ENCODE measurements at places on chromosomes 7 and 10.

DNA sequence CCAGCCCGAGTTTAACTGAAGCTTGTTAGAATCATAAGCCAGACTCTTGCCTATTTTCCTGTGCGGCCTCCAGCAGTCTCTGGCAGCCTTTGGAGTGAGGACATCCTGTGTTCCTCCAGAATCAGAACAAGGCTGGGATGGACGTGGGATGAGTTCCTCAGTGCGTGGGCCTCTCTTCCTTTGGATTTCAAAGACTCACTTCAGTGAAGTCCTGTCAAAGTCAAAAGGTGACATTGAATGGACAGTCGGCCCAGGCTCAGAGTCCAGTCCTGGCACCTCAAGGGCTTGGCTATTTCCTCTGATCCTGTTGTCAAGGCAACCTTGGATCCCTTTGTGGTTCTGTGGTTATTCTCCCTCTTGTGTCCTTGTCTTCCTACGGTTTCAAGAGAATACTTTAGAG is 21.4 kb upstream of the SMC3 start:
- DNase-seq, result no peak

GRCh38 chr7:96319439-96319838 is 2.5 kb downstream of the SLC25A13 start:
- no peak for DNase-seq

DNA sequence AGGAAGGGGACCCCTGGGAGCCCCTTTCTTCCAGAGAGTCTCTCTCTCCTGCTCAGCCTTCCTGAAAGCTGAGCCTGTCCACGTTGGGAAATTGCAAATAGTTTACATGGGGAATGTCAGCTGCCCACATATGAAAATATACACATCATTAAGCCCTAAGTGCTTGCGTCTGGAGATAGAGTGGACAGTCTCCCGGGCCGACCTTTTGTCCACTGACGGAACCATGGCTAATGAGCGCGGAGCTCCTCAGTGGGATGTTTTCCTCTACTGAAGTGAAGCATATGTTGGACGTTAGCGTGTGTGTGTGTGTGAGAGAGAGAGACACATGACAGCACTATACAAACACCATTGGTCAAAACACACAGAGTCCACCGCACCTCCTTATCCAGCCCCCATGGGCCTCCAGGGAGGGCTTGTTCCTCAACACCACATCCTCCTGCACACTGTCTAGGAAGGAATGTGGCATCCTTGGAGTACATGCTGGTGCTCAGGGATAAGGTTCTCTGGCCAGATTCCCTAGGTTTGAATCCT is 128.4 kb downstream of the RGS10 start:
- DNase-seq, result no peak

DNA sequence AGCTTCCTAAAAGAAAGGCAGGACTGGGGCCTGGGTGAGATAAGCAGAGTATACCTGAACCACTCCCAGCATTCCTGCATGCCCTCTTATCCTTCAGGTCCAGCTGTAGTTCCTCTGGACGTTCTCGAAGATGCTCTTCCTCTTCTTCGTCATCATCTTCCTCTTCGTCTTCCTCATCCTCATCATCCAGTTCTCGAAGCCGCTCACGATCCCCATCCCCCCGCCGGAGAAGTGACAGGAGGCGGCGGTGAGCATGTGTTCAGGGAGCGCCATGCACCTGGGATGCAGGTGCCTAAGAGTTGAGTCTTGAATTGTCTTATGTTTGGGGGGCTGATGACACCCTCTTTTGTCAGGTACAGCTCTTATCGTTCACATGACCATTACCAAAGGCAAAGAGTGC is 3.9 kb upstream of the NOLC1 start:
- DNase-seq, result no peak

DNA sequence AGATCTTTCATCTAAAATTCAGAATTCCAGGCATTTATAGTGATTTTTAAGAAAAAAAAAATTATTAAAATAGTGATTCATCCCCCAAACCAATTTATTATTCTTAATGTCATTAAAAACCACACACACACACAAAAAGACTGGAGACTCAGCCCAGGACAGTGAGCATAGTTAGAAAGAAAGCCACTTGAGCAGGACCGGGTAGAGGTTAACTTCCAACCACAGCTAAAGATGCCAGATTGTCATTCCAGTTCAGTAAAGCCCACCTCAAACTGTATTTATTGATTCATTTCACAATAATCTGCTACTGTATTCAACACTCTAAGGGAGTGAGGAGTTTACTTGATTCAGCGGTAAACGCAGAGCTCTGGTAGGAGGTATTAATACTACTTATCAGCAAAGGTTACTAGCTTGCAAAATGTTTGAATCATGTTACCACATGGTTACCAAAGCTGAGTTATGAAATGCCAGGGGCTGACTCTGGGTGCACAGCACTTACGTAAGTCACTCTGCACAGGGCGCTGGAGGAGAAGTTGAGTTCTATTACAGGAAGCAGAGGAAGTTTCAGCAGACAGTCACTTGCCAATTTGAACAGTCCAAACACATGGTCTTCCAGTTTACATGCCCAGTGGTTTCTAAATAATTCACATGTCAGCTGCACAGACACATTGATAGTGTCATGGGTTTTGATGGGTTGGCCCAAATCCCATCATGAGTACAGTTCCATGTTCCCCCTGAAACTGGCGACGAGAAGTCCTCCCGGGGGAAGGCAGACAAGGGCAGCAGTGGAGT is 64.6 kb downstream of the KLF6 start:
- no peak for DNase-seq

DNA sequence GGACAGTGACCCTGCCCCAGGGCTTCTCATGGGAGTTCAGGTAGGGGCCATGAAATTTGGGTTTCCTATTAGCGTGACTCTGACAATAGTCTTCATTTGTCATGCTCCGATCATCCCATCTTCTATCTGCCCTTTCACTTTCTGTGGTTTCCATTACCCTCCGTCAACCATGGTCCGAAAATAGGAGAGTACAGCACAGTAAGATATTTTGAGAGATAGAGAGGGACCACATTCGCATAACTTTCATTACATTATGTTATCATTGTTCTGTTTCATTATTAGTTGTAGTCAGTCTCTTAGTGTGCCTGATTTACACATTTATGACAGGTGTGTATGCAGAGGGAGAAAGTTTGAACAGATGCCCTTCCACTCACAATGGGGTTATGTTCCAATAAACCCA is 649.2 kb downstream of the SDK1 start:
- no peak for DNase-seq

DNA sequence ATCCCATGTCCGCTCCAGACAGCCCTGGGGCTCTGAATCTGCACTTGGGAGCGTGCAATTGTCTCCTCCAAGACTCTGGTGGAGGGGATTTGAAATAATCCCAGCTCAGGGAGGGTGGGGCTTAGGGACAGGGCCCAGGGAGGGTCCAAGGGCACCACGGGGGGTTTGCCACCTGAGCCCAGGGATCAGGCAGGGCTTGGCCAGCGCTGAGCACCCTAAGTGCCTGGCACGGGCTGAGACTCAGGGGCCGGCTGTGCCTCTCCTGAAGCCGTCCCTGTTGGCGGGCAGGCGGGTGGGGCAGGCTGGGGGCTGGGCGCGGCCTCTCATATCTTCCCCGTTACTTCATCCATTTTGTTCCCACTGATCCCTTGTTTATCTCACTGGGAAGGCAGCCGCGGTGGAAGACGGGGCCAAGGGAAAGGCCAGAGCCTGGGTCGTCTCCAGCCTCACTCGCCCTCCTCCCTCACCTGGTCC is 41.8 kb upstream of the ELN start:
- no peak for DNase-seq

DNA sequence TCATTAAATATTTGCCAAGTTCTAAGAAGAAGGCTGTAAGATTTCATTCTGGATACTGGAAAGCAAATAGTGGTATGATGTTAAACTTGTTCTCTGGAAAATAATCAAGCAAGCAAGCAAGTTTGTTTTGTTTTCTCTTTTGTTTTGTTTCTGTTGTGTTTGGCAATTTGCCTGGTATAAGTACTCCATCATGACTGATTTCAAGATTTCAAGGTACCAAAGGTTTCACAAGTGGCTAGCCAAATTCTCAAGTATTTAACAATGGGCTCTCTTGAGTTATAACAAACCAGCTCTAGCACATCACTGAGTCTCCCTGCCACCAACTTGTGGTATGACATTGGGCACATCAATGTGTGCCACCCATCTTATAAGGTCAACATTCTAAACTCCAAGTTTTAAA is 151.7 kb upstream of the IGFBP3 start:
- DNase-seq, result no peak

- DNase-seq, result peak; percentile 11
Observed at GRCh38 chr10:28676326-28676967, 874 bp upstream of the BAMBI start.

DNA sequence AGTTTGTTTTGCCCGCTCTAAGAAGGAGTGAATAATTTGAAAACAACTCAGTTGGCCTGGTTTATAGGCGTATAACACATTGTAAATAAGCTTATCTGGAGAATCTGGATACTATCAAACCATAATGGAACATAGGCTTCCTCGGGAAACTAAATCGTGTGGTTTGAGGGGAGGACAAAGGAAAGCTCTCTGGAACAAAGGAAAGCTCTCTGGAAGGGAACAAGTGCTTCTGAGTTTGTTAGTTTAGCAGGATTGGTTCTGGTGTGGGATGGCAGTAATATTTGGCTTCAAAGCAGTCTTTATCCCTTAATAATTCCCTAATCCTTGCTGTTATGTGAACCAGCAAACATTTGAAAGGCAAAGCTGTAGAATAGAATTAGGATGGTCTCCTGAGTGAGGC is 15.0 kb upstream of the SLK start:
- no peak for DNase-seq

DNA sequence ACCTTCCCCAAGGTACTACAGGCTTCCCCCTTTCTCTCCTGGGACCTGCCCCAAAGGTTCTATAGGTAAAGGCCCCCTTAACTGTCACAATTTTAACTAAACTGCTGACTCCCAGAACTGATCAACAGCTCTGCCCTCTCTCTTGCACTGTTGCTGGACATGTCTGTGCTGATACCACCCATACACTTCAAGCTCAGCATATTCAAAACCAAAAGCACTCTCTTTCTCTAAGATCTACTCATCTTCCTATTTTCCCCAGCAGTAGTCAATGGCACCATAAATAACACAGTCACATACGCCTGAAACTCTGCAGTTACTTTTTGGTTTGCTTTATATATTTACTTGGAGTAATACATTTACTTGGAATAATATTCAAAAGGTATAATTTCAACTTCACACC is 12.3 kb downstream of the OSBPL3 start:
- no peak for DNase-seq

GRCh38 chr10:46330894-46331293 is 44.1 kb downstream of the ANTXRL start:
- no peak for DNase-seq

GRCh38 chr10:78130966-78131710 is 97.5 kb downstream of the RPS24 start:
- no peak for DNase-seq
